ENCODE measurements at places on chromosomes 4 and X.
A peak's percentile ranks its signal among the peaks of the same experiment; 100 is the strongest.

DNA sequence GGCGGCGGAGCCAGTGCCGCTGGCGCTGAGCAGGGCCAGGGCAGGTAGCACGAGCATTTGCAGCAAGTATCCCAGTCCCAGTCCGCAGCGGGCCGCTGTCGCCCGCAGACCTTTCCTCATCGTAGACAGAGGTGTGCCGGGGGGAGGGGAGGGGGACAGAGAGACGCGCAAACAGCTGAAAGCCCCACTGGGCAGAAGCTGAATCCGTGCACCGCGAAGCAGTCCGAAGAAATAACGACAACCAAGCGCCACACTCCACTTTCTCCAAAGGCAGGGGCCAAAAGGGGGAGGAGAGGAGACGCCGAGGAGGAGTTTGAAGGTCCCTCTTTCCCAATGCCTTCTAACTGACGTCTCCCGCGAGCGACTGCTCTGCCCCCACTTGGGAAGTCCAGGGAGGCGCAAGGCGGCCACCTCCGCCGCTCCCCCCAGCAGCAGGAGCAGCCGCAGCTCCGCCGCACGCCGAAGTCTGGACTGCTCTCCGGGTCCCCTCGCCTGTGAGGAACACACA is at the start of gene UNC5C:
Gene UNC5C (minus strand): TSS at position 236 of the 508 bp plus-strand sequence.
- no peak for DNase-seq

GRCh38 chr4:85774000-85774399 is 299.1 kb downstream of the ARHGAP24 start:
- no peak for DNase-seq

DNA sequence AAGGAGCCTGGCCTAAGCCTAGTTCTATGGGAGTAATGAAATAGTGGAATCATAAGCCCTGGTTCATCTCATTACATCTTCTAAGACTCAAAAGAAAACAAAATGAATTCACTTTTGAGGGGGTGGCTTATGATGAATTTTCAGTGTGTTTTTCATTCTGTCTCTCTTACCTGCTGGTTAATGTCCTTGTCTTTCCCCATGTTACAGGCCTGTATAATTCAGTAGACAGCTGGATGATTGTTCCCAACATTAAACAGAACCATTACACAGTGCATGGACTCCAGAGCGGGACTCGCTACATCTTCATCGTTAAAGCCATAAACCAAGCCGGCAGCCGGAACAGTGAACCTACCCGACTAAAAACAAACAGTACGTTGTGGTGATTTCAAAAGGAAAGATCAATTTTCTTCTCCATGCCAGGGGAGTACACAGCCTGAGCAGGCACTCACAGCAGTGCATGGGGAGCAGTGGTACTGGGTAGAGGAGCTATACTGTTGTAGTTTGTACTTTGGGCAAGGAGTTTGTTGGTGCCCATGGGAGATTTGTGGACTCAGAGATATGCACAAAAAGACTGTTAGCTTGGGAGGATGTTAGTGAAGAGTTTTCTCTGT is 57.9 kb downstream of the TEX13B start:
- DNase-seq: no peak

DNA sequence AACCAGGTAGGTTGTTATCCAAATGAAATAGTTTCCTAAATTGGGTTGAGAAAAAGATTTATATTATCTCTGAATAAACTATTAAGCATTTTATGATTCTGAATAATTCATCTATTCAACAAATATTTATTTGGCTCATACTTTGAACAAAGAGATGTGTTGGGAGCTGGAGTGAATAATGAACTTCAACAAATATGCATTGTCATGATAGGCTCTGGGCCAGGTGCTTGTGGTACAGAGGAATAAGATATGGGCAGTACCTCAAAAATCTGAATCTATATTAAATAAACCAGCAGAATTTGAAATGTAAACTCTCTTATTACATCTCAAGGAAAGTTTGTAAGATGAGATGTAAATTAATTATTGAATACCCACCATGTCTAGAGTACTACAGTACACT is 75.7 kb upstream of the DCLK2 start:
- DNase-seq: no peak

GRCh38 chr4:24793219-24794005 is 2.0 kb upstream of the SOD3 start:
- no peak for DNase-seq

- no peak for DNase-seq
These were observed 54.2 kb downstream of the C4orf50 start for GRCh38 chr4:5964030-5964429.

DNA sequence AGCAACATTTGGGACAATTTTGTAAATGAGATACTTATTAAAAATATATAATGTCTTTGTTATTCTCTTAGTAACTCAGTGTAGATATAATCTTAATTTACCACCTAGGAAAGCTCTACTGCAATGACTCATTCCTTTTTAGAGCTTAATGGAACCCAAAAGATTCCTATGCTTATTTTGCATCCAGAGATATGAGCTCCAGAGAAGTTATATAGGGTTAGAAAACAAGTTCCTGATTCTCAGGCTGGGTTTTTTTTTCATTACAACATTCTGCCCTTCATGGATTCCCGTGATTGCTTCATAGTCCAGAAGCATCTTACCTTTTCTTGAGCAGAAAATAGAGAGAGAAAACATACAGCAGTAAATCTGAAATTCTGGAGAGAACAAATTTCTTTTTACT is 57.9 kb upstream of the CXCL8 start:
- DNase-seq: no peak

- DNase-seq: peak; percentile 64
These were observed 65.9 kb downstream of the TMEM131L start for GRCh38 chr4:153531976-153532626.

GRCh38 chrX:67734111-67734753 is 190.4 kb downstream of the AR start:
- DNase-seq: no peak

DNA sequence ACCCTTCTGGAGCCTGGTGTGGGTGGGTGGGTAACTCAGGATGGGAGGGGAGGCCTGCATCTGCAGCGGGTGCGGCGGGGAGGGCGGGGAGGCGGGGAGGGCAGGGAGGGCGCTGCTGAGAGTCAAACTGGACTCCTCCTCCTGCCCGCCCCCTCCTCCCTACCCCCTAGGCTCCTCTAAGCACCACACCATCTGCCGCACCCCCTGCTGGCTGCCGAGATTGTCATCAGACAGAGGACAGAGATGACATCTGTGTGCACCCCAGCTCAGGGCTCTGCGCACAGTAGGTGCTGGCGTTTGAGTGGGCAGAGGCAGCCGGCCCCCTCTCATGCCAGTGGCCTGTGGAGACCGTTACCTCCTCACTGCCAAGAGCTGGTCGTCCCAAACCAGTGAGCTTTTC is 10.6 kb upstream of the HMX1 start:
- no peak for DNase-seq

GRCh38 chr4:38153387-38153760 is 193.2 kb downstream of the PTTG2 start:
- no peak for DNase-seq

DNA sequence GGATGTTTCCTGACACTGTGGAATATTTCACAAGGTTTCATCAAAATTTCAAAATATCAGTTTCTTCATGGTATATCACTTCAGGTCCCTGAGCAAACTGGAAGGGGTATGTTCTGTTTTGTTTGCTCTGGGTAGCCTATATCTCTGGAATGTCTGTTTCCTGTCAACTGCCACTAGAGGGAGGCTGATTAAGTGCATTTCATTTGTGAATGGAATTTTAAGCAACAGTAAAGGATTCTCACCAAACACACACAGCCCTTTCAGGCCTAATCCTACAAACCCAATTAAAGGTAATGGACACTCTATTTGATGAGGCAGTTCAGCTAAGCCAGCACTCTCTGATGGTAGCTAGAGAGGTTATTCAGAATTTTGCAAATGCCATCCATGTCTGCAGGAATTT is 307.1 kb downstream of the TEX13A start:
- no peak for DNase-seq

GRCh38 chrX:119089619-119090018 is 16.8 kb downstream of the CT47C1 start:
- no peak for DNase-seq

GRCh38 chr4:10082459-10083272 is 33.9 kb downstream of the WDR1 start:
- DNase-seq: no peak

- DNase-seq: no peak
These were observed 256.0 kb downstream of the GRXCR1 start for GRCh38 chr4:43148481-43148880.

DNA sequence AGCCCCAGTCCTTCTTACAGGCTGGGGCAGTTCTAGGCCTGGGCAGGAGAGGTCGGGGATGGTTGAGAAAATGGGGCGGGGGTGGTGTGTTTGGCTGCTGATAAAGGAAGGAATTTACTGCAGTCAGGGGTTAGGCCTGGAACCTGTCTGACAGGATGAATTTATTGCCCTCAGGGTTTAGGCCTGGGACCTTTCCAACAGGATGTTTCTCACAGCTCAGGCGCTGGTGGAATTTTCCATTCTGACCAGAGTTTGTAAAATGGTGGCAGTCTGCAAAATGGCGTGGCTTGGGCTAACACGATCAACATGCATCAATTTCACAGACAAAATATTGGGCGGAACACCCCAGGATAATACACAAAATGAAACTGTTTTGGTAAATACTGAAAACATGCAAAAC is 83.5 kb upstream of the SPIN4 start:
- no peak for DNase-seq

GRCh38 chr4:188649635-188650034 is 510.4 kb downstream of the TRIML1 start:
- DNase-seq: no peak

DNA sequence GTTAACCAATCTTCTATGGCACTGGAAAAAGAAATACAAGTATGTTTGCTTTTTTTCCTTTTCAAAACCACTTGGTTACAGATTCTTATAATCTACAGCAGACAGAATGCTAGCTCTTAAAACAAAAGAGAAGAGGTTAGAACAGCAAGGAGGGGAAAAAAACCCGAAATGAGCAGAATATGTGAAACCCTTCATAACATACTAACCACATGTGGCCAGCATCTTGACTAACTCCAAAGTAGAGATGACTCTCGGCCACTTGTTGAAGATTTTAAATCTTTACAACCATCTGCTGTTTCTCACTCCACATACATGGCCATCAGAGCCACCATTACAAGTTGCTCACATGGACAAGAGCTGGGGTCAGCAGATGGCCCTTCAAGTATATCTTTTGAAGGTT is 100.3 kb downstream of the PAPSS1 start:
- no peak for DNase-seq

- DNase-seq: no peak
These were observed 2.4 kb upstream of the L1CAM start for GRCh38 chrX:153888344-153888743.

DNA sequence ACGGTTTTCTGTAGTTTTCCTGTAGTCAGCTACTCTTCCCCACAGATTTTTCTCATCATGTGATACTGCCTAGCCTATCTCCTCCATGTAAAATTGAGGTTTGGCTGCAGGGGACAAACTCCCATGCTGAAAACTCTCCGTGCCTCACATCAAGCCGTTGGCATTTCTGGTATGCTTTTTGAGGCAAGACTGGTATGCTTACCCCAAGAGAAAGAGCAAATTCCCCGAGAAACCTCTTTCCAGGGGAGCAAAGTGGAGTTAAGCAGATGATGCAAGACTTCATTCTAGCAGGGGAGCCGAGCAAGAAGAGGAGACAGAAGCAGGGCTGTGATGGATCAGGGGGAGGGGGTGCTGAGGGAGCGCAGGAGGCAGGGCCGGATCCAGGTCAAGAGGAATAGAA is 4.8 kb downstream of the SOWAHD start:
- DNase-seq: no peak

DNA sequence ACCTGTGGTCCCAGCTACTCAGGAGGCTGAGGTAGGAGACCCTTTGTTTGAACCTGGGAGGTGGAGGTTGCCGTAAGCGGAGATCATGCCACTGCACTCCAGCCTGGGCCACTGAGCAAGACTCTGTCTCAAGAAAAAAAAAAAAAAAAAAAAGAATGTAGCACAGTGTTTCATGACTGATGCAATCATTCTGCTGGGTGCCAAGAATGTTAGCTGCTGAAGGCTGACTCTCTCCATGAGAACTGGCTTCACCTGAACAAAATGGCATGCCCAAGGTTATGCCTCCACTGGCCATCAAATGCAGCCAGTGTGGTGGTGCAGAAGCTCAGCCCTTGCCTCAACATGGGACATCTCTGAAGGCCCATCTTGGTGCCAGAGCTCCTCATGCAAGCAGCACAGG is 412.1 kb downstream of the ADAM29 start:
- no peak for DNase-seq

- peak; percentile 17 for DNase-seq
These were observed 116.3 kb upstream of the NALF2 start for GRCh38 chrX:69387567-69388487.

DNA sequence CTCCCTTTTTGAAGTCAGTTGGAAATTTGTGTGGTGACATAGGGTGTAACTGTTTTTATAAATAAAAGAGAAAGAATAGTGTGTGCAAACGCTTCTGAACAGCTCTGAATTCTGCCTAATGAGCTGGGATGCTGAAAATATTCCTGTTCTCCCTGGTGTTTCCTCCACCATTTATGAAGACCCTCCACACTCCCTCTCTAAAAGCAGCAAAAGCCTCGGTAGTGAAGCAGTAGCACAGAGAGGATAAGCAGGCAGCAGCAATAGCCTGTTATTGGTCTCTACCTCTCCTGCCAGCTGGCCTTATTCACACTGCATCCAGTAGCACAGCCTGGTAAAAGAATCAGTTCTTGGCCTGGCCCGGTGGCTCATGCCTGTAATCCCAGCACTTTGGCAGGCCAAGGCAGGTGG is 406.1 kb downstream of the IQCM start:
- no peak for DNase-seq

DNA sequence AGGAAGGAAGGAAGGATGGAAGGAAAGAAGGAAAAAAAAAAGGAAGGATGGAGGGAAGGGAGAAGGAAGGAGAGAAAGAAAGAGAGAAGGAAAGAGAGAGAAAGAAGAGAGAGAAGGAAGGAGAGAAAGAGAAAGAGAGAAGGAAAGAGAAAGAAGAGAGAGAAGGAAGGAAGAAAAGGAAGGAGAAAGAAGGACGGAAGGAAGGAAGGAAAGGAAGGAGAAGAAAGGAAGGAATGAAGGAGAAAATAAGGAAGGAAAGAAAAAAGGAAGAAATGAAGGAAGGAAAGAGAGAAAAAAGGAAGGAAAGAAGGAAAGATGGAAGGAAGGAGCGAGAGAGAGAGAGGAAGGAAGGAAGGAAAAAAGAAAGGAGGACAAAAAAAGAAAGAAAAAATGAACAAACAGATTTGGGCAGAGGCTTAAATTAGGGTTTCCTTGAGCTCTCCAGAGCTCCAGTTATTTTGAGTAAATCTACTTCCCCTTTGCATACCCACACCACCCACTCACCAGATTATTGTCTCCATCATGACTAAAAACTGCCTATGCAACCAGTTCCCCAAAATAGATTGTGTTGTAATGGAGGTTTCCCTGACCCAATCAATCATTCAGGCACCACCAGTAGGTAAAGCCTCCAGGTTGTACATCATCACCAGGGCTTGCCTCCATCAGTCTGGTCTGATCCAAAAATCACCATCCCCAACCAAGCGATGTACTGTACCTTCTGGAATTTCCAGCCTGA is 1722.9 kb upstream of the PCDH10 start:
- DNase-seq: no peak

- no peak for DNase-seq
These were observed 48.3 kb downstream of the PDK3 start for GRCh38 chrX:24513416-24513815.

GRCh38 chrX:10350981-10351380 is 194.2 kb downstream of the CLCN4 start:
- no peak for DNase-seq

Measured in NCI-H146 (cell line).